ENCODE measurements at places on chromosomes 1 and 21. TPM values are rescaled to one million over a fixed set of nuclear protein-coding genes. Genes with fewer than 3 reads are reported as not detected.

DNA sequence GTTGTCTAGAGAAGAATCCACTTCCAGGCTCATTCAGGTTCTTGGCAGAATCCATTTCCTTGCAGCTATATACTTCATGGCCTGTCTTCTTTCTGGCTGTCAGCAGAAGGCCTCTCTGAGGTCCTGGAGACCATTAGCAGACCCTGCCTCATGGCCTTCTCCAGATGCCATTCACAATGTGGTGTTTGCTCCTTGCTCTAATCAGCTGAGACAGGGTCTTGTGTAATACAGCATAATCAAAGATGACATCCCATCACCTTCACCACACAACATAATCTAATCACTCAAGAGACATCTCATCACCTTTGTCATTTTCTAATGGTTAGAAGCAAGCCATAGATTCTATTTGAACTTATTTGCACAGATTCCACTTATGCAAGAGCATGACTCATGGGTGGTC is 403.9 kb upstream of the LRRC7 start:
- DNase-seq, result no peak

DNA sequence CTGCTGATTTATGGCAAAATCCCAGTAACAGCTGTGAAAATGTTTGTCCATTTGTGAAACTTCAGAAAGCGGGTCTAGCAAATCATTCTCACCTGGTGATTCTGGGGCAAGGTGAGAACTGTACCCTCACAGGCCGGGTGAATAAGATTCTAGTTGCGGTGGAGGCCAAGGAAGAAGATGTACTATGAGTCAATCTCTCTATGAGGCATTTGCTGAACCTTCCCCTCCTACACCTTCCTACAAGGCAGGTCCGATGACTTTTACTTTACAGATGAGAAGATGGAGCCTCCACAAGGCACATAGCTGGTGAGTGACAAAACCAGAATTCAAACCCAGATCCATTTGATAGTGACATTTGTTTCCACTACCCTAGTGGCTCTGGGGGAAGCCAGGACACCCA is 72.7 kb downstream of the BACH1 start:
- no peak for DNase-seq

DNA sequence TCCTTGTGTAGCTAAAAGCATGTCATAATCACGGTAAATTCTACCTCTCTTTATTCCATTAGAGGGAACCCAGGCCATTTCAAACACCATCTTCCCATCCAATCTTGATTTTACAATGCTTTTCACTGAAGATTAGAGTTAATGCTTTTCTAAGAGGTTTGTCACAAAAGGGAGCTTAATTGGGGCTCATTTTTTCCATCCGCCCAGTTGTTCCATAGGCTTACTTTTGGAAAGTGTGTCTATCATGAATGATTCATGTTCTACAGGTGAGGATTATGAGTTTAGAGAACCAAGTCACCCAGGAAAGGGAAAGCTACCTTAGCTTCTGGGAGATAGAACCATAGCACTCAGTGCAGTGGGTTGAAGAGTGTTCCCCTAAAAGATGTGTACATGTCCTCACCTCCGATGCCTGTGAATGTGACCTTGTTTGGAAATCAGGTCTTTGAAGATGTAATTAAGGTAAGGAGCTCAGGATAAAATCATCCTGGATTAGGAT is 286.9 kb upstream of the RUNX1 start:
- no peak for DNase-seq

The GBP6 gene
- polyA plus RNA-seq, result 0.06 TPM

DNA sequence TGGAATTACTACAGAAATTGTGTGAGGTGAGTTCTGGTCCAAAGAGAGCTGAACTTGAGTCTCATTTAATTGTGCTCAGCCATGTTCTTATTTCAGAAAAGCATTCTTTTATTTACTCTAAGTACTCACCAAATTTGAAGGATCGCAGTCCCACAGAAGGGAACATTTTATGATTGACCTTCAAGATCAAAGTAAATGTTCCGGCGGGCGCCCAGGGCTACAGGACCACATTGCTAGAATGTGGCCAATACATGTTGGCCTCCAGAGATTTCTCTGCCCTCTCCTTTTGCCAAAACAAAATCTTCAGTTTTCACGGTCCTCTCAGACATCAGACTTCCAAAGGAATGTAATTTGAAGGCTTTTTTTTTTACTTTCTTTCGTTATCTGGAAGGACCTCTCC is 237.8 kb downstream of the FMN2 start:
- DNase-seq, result no peak

GRCh38 chr1:60185684-60186083 is 112.1 kb upstream of the C1orf87 start:
- no peak for DNase-seq

DNA sequence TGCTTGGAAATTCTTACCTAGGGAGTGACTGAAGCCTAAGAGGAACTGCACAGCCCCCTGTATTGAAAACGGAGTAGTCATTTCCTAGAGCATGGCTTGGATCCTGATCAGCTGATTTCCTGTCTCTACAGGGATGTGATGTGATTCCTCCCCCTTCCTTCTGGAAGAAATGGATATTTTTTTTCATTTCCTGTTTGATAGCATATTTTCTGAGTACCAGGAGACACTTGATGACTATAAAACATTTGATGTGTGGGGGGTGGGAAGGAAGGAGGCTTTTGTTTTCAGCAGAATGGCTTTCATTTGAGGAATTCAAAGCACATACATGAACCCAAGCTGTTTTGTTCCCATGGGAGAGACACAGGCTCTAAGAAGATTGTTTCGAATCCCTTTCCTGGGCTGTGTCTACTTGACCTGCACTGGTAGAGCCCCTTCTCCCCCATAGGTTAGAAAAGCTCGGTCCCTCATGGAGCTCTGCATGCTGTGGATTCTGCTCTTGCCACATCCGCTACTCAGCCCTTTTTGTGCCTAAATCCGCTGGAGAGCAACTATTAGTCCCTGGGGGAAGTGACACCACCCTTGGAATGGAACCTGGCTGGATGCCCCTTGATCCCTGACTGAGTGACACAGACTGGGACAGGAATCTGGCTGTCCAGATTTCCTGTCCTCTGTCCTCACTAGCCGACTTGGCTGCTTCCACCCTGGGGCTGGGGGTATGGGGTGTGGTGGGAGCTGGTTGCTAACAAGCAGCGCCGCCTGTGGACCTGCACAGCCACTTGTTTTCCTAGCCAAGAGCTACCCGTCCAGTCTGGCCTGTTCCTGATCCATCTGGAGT is 71.8 kb upstream of the MACF1 start:
- DNase-seq, result peak; percentile 41

DNA sequence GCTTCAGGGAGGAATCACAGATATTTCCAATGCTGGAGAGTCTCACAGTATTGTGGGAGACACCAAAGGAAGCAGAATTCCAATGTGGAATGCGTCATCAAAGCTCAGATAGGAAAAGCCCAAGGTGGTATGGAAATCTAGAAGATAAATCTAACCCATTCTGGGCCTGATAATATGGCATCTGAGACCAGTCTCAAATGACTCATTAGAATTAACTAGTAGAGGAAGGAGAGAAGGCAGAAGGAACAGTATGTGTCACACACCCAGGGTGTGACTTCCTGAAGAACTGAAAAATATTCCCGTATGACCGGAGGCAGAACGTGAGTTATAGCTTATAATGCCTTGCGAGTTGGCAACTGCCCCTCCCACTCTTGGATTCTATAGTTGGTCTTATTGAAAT is 499.2 kb downstream of the PLPP3 start:
- DNase-seq, result no peak

All from renal cortex interstitium (tissue), 15 donors.